B cell (primary cell): ENCODE measurements at places on chromosomes 4 and X.
A peak's percentile ranks its signal among the peaks of the same experiment; 100 is the strongest.

- peak; percentile 19 for DNase-seq
Measured at GRCh38 chr4:6855692-6856297, 53.8 kb upstream of the TBC1D14 start.

DNA sequence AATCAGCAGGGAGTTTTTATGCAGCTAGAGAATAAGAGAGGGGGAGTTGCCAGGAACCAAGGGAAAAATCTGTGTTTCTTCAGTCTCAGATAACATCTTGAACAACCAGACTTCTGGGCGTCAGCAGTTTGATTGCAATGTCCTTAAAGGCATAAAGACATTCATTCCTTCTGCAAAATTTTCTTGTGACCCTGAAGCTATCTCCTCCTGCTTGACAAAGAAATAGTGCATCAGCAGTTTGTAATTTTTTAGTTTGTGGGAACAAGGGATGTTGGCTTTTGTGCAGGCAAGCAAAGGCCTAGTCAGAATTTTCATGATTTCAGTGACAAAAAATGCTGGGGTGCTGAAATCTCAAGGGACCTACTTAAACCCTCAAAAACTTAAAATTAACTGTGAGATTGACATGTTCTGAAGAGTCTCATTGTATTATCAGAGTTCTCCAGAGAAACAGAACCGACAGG lies 125.8 kb upstream of the UNC5C start:
- no peak for DNase-seq

DNA sequence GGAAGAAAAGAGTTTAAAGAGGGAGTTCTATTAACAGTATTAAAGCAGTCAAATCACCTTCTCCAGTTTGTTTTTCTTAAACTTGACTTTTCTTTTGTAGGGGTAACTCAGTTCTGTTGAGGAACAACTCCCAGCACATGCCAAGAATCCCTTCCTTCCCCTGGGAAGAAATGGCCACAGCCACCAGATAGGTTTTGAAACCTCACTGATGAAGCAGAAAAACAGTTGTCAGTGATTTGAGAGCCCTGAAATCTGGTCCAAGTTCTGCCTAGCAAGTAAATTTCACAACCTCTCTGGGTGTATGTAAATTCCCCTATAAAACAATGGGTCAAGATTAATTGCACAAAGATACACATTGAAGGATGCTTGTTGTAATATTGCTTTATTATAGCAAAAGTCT lies 167.1 kb downstream of the DHX15 start:
- DNase-seq = no peak

GRCh38 chrX:91079342-91080114 lies 355.1 kb upstream of the PABPC5 start:
- no peak for DNase-seq

DNA sequence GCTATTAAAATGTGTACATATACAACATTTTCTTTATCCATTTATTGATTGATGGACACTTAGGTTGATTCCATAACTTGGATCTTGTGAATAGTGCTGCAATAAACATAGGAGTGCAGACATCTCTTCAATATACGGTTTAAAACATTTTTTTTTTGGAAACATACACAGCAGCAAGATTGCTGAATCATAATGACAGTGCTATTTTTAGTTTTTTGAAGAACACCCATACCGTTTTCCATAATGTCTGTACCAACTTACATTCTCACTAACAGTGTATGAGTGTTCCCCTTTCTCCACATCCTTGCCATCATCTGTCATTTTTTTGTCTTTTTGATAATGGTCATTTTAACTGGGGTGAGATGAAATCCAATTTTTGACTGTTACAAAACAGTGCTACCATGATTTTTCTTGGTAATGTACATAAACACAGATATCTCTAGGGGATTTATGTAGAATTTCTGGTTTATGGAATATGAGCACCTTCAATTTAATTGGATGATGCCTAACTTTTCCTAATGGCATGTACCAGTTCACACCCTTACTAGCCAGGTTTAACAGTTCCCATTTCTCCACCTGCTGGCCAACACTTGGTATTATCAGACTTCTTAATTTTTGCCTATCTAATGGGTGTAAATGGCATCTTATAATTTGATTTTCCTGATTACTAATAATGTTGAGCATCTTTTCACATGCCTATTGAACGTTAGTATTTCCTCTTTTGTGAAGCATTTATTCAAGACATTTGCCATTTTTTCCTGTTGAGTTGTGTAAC lies 21.0 kb upstream of the TMSB15B start:
- peak; percentile 37 for DNase-seq

DNA sequence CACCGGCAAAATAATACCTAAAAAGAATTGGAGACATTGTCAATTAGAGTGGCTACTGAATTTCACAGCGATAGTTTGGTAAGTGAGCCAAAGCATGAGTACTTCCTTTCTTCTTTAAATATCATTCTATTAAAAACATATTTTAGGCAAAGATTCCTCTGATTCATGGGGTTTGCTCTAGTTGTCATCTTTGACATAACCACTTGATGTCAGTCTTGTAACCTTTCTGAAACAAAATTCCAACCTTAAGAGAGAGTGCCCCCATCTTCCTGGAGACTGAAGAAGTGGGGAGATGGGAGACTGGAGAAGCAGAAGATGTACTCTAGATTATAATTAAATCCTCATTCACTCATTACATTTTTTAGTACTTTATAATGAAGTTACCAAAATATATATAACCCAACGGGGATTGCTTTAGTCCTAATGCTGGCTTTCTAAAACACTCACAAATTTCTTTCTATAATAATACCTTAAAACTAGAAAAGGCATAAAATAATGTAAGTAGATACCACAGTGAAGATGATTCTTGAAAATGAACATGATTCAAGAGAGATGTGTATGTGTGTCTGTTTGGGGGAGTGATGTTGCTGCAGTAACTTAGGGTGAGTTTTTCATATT lies 96.4 kb downstream of the EMCN start:
- peak; percentile 3 for DNase-seq

DNA sequence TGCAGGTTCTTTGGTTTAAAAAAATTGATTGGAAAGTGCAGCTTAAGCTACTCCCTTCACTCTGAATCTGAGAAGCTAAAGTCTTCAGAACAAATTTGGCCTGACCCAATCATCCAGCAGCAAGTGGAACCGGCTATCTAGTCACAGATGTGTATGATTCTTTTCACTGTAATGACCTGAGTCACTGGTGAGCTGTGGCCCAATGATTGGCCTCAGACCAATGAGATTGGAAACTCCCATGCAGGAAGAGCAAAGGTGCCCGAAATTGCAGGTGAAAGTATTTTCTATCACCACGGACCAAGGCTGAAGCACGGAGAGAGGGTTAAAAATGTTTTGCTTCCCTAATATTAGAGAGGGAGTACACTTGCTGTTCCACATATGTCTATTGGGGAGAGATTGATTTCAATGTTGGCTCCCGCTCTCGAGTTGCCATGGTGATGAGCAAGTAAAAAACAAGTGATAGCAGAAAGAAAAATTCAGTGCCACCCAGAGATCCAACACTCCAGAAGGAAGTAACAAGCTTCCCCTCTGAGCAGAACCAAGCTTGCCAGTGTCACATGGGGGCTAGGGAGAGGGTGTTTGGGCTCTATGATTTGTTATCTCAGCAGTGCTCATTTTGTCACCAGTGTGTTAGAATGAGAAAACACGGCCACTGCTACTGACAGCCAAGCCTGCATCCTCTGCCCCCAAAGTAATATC lies 11.2 kb downstream of the RIPPLY1 start:
- DNase-seq = no peak

GRCh38 chr4:189597341-189597740 lies 343.3 kb upstream of the FRG1 start:
- DNase-seq = no peak

- peak; percentile 27 for DNase-seq
Measured at GRCh38 chrX:153735274-153735673, 10.6 kb downstream of the ABCD1 start.

DNA sequence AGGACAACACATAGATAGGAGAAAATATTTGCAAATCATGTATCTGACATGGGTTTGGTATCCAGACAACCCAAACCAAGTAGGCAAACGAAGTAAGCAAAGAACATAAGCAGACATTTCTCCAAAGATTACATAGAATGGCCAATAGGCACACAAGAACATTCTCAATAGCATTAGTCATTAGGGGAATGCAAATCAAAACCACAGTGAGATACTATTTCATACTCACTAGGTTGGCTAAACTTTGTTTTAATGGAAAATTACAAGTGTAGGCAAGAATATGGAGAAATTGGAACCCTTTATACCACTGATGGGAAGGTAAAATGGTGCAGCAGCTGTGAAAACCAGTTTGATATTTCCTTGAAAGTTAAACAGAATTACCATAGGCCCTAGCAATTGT lies 74.7 kb downstream of the CHRNA9 start:
- no peak for DNase-seq

GRCh38 chrX:118928151-118928550 lies 46.3 kb upstream of the LONRF3 start:
- no peak for DNase-seq

DNA sequence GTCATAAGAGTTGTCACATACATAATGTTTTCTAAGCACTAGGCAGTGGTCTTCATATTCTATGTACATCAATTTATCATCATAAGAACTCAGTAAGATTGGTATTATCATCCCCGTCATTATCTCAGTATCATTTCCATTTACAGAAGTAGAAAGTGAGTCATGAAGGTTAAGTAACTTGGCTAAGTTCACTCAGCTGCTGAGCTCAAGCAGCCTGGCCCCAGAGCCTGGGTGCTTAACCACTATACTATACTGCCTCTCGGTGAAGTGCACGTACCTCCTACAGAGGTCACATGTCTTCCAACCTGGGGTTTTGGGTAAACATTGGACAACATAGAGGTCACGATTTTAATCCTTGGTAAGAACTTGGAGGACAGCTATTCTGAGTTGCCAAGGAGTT lies 161.5 kb upstream of the GATB start:
- no peak for DNase-seq

GRCh38 chr4:178316211-178316610 lies 874.0 kb upstream of the AGA start:
- no peak for DNase-seq
